ENCODE measurements at places on chromosomes 11 and 22.
A peak's percentile ranks its signal among the peaks of the same experiment; 100 is the strongest.

DNA sequence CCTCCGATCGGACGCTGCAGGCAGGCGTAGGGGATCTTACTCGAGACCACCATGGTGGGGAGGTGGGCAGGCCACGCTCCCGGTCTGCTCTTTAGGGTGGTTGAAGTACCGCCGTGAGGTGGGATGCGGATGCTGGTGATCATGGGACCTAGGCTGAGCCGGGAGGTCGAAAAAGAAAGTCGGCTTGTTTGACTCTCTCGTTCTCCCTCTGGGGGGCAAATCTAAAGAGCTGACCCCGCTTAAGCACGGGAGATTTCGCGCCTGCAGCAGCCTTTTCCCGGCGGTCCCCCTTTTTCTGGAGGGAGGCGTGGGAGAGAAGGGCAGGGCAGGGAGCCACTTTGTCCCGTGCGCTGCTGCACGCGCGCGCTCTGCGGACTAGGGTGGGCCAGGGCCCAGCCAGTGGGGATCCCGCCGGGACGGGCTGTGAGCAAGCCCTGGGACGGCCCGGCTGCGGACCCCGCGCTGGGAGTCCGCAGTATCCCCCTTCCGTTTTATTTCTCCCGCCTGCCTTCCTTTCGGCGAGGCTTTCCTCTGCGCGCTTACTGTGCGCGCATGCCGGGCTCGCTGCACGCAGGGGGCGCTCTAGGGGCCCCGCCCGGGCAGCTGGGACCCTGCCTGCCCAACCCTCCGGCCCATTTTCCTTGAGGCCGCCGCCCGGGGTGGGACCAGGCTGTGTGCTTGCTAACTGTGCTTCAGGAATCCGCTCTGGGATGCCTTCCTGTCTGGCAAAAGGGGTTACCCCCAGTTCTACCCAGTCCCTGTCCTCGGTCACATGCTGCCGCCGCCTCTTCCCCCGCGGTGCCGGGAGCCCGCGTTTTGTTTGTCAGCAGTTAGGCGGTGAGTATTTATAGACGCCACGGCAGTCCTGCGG, 81.0 kb downstream of the PRR5L start:
- DNase-seq: no peak

DNA sequence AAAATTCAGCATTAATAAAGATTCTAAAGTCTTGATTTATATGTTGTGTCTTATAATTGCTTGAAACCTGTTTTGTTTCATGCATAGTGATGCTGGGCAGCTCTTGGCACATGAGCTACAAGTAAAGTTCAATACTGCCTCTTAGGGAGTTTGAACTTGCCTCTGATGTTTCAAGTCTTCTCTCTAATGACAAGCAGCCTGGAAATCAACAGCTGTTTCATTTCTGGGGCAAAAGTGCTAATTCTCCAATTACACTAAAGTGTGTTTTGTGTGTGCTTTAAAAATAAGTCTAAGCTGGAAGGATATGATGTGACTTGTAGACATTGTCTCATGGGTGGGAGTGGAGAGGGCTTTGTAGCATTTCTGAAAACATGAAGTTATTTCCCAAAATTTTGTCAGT, 23.7 kb upstream of the SESN3 start:
- DNase-seq: no peak

GRCh38 chr11:44159848-44160721, 64.6 kb downstream of the EXT2 start:
- no peak for DNase-seq

DNA sequence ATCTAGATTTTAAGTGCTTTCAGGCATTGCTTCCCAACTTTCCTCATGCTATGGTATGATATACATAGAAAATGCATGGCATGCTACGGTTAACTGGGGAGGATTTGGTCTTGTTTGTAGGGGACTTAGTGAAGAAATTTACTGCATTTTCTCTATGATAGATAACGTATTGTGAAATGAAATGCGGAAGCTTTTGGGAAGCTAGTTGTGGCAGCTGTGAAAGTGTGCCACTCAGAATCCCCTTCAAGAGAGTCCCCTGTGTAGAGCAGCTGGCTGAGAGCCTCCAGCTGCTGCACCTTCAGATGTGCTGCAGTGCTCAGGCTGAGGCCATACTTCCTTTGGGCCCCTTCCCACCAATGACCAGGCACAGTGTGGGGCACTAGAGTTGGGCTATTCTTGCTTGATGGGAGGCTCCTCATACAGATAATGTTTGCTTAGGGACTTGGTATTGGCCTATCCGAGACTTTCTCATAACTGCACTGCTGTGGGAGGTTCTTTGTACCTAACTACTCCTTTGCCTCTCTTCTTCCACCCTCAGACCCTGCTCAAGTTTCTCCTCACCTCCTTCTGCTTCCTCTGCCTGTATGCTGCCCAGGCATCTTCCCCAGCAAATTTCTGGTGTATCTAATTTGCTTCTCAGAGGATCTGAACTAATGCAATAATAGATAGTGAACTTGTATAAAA, 67.3 kb downstream of the HIPK3 start:
- no peak for DNase-seq

GRCh38 chr11:73177778-73178539, 35.8 kb upstream of the FCHSD2 start:
- DNase-seq: peak; percentile 77

- no peak for DNase-seq
Observed at GRCh38 chr11:112637076-112637475, 324.1 kb upstream of the NCAM1 start.

- no peak for DNase-seq
Observed at GRCh38 chr11:37907436-37908218, 1309.6 kb upstream of the RAG2 start.

DNA sequence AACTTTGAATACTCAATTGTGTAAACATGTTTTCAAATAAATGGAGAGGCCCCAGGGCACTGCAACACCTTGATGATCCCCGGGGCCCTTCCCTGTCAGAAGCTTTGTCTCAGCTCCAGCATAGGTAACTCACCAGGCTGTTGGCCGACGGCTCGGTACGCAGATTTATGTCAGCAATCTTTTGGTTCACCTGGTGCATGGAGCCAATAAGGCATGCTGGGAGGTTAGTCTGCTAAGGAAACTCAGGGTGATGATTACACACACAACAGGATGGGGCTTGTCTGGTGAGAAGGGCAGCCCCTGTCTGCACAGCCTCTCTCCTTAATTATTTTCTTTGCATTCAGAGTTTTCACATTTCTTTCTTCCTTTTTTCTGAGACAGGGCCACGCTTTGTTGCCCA, 10.8 kb downstream of the FAM227A start:
- DNase-seq: no peak
